ENCODE measurements at places on chromosomes 6 and 20.

GRCh38 chr6:52020945-52021570 is 66.4 kb downstream of the PKHD1 start:
- no peak overlapping the region for H3K27ac ChIP-seq
- peaks cover 4% of the 10 kb centered on the region for H3K27me3 ChIP-seq
- no peaks in the 10 kb centered on the region for H3K4me1 ChIP-seq
- no peaks in the 10 kb centered on the region for H3K36me3 ChIP-seq
- no peak overlapping the region for H3K4me3 ChIP-seq

GRCh38 chr20:18527836-18528235 is 20.1 kb downstream of the SEC23B start:
- H3K27ac ChIP-seq, result no peak overlapping the region
- H3K27me3 ChIP-seq, result no peaks in the 10 kb centered on the region
- H3K4me3 ChIP-seq, result no peak overlapping the region

DNA sequence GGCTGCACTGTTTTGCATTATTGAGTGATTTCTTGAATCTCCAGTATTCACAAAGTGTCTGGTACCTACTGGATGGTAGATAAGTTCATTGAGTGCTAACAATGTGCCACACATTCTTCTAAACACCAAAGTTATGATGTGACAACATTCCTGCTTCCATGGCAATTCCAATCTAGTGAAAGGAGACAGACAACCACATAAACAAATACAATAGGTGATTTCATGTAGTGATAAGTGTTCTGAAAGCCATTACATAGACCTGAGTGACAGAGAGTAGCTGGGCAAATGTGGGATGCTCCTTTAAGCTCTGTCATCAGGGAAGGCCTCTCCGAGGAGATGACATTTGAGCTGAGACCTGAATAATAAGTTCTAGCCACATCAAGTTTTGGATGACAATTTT is 295.5 kb downstream of the SLC35F1 start:
- H3K27me3 ChIP-seq, result no peaks in the 10 kb centered on the region
- DNase-seq, result no peak
- H3K4me3 ChIP-seq, result no peak overlapping the region
- no peaks in the 10 kb centered on the region for H3K36me3 ChIP-seq
- no peak overlapping the region for H3K27ac ChIP-seq
- H3K4me1 ChIP-seq, result no peaks in the 10 kb centered on the region

DNA sequence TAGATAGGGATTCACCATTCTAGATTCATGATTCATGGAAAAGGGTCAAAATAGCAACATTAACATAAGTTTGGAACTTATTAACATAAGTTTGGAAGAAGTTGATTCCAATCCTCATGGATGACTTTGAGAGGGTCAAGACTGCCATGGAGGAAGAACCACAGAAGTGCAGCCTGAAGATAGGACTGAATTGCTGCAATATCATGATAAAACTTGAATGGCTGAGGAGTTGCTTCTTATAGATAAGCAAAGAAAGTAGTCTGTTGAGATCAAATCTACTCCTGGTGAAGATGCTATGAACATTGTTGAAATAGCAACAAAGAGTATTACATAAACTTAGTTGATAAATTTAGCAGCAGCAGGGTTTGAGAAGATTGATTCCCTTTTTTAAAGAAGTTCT is 62.2 kb downstream of the GMDS start:
- H3K4me3 ChIP-seq, result no peak overlapping the region
- no peak for DNase-seq
- H3K27ac ChIP-seq, result no peak overlapping the region
- H3K4me1 ChIP-seq, result peaks cover 49% of the 10 kb centered on the region

- no peaks in the 10 kb centered on the region for H3K27me3 ChIP-seq
- no peak overlapping the region for H3K27ac ChIP-seq
- DNase-seq, result no peak
- H3K4me3 ChIP-seq, result no peak overlapping the region
- no peaks in the 10 kb centered on the region for H3K36me3 ChIP-seq
These were observed 15.8 kb downstream of the BPIFB4 start for GRCh38 chr20:33095249-33095648.

DNA sequence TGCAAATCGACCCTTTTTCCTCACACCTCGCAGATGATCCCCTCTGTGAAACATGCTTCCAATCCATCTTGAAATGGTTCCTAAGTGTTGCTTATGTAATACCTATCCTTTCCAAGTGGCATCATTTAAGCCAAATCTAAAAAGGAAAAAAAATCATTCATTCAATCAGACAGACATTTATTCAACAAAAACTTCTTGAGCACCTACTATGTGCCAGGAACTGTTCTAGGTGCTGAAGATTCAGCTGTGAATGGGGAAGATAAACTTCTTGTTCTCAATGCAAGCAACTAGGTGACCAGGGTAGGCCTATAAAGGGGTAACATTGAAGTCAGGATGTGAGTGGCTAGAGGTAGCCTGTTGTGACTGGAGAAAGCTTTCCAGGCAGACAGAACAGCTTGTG is 66.2 kb downstream of the SCML4 start:
- no peak overlapping the region for H3K4me3 ChIP-seq
- no peaks in the 10 kb centered on the region for H3K27me3 ChIP-seq
- no peak overlapping the region for H3K27ac ChIP-seq
- peaks cover 42% of the 10 kb centered on the region for H3K4me1 ChIP-seq
- no peak for DNase-seq

- H3K27me3 ChIP-seq, result no peaks in the 10 kb centered on the region
- H3K4me3 ChIP-seq, result peak overlapping the region; percentile 68
- no peak overlapping the region for H3K27ac ChIP-seq
- no peaks in the 10 kb centered on the region for H3K36me3 ChIP-seq
These were observed 504 bp downstream of the SNTA1 start for GRCh38 chr20:33443006-33443511.

DNA sequence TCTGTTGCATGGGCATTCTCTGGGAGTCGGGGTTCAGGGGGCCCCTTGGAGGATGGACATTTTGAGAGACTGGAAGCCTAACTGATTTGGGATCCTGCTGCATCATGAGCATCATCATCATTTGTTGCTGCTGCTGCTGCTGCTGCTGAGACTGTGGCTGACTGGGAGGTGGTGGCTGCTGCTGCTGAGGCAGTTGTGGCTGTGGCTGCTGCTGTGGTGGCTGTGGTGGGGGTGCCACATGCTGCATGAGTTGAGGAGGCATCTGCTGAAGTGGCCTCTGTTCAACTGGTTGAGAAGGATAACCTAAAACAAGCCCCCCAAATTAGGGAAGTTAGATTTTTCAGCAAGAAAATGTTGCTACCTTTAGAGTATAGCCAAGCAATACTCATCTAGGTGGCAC is 38.9 kb downstream of the TP53INP2 start:
- DNase-seq, result no peak
- H3K4me1 ChIP-seq, result peaks cover 5% of the 10 kb centered on the region
- H3K36me3 ChIP-seq, result peaks cover 23% of the 10 kb centered on the region
- H3K27ac ChIP-seq, result no peak overlapping the region
- H3K4me3 ChIP-seq, result no peak overlapping the region

DNA sequence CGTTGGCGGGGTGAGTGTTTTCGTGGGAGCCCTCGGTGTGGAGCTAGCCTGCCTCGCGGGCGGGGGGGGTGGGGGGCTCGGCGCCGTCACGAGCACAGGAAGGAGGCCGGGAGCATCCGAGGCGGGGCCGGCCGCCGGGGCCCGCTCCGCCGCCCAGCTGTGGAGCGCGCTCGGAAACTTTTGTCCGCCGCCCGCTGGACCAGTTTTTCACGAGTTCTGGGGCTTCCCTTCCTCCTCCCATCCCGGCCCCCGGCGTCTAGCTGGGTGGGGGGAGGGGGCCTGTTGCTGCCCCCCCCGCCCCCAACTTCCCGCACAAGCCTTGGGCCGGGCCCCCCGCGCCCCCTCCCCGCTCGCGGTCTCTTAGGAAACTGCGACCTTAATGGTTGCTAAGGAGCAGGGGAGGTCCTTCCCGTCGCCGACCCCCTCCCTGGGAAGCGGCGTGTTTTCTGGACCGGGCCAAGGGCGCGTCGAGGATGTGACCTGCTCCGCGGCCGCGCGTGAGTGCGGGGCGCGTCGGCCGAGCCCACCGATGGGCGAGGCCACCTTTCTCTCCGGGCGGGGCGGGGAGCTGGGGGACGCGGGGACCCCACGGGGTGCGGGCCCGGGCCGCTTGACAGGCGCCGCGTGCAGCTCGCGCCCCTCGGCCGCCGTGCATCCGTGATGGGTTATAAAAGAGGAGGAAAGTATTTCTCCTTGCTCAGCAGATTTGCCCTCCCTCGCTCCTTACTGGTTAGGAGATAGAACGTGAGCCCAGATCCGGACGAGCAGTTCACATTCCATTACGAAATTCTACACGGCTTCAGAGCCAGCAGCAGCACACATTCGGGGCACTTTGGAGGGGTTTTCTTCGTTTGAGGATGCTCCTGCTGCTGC is 1.4 kb downstream of the RREB1 start:
- peaks cover 50% of the 10 kb centered on the region for H3K4me1 ChIP-seq
- no peaks in the 10 kb centered on the region for H3K27me3 ChIP-seq
- peak overlapping the region; percentile 87 for H3K27ac ChIP-seq
- H3K4me3 ChIP-seq, result peak overlapping the region; percentile 83

DNA sequence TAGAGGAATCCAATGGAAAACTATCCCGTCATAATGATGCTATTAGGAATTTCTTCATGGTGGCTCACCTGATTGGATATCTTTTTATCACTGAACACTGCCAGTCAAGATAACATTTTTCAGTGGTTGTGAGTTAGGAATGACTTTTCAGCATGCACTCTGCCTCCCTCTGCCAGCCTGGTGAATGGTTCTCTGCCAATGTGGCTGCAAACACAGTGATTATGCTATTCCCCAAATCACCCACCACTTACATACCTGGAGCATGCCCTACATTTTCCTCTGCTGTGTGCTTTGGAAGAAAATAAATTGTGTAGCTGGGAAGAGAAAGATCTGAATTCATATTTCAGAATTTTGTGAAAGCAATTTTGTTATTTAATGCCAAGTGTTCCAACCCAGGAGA is 102.6 kb upstream of the LAMP5 start:
- no peak for DNase-seq
- H3K4me3 ChIP-seq, result no peak overlapping the region
- H3K27me3 ChIP-seq, result no peaks in the 10 kb centered on the region
- no peak overlapping the region for H3K27ac ChIP-seq
- no peaks in the 10 kb centered on the region for H3K36me3 ChIP-seq
- no peaks in the 10 kb centered on the region for H3K4me1 ChIP-seq

Data from activated CD8-positive, alpha-beta T cell treated with anti-CD3 and anti-CD28 coated beads for 36 hours (primary cell).